ENCODE measurements at places on chromosomes 13 and 19.

DNA sequence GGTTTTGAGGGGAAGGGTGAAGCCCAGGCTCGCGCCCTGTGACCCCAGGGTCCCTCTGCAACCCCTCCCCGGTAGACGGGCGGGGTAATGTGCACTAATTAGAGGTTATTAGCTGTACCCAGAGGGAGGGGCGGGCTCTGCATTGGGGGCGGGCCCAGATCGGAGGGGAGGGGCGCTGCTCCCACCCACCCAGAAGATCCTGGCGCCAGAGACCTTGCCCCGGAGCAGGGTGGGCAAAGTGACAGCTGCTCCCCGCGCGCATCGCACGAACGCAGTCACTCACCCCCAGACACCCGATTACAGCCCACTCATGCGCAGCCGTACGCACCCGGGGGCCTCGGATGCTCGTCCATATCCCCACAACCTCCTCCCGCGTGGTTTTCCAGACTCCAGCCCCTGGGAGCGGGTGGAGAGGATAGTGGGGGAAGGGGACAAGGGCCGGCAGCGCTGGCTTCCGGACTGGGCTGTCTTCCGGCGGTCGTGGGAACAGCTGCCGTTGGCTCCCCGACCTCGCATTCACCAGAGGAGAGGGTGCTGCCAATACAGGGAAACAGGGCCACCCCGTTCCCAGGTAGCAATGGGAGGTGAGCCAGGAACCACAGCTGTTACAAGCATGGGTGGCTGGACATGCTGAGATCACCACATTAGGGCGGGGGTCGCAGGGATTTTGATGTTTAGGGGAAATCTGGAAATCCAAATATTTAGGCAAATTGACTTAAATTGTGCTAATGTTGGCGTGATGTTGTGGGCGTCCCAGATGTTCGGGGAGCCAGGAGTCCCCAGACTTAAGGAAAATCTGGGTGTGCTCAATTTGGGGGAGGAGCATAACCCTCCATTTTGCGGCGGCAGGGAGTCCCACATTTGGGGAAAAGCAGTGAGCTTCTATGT lies 2.9 kb upstream of the HOOK2 start:
- no peak for DNase-seq

- no peak for DNase-seq
These were observed 11.9 kb upstream of the PRKD2 start for GRCh38 chr19:46728693-46729339.

DNA sequence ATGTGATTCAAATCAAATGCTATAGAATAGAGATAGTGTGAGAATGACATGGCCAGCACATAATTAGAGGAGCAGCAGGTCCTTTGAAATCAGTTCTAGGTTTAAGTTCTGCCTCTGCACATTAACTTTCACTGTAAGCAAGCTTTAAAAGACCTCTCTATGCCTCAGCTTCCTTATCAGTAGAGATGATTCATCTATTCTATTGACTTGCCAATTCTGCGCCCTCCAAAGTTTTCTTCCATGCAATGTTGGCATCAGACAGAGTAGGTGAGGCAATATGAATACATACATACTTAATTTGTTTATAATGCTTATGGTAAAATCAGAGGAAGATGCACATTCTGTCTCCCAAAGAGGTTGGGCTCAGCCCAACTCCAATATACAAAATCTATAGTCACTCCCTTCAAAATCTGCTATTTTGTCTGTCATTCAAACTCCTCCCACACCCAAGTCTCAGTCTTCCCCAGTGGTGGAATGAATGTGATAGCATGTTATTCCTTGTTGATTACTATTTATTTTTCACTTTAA lies 525.5 kb downstream of the RFC3 start:
- DNase-seq = no peak

- DNase-seq = no peak
These were observed 60.5 kb downstream of the SPATA13 start for GRCh38 chr13:24221007-24221406.

DNA sequence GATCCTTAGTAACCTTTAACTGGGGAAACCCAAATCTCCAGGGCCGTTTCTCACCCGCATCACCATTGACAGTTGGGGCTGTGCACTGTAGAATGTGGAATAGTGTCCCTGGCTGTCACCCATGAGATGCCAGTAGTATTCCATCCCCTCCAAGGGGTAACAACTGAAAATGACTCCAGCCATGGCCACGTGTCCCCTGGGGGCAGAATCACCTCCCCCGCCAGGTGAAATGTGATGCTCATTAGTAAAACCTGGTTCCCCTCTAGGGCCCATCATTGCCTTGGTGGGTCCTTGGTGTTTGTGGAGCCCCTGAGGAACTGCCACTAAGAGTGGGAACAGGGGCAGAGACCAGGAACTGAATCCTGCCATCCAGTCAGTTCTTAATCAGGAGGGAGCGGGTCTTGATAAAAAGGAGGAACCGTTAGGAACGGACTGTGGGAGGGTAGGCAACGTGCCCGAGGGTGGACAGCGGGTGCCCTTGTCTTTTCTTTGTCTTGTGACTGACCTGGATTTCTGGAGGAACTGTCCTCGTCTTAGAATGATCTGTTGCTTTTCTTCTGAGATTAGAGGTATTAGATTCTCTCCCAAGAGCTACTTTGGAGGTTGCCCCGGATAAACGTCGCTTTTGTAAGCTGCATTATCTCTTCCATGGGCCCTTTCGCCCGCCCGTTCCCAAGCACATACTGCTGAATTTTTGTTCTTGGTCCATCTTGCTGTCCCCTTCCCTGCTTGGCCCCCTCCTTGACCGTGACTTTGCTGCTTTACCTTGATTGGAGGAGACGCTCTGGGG lies 3.5 kb downstream of the MYO9B start:
- DNase-seq = no peak

DNA sequence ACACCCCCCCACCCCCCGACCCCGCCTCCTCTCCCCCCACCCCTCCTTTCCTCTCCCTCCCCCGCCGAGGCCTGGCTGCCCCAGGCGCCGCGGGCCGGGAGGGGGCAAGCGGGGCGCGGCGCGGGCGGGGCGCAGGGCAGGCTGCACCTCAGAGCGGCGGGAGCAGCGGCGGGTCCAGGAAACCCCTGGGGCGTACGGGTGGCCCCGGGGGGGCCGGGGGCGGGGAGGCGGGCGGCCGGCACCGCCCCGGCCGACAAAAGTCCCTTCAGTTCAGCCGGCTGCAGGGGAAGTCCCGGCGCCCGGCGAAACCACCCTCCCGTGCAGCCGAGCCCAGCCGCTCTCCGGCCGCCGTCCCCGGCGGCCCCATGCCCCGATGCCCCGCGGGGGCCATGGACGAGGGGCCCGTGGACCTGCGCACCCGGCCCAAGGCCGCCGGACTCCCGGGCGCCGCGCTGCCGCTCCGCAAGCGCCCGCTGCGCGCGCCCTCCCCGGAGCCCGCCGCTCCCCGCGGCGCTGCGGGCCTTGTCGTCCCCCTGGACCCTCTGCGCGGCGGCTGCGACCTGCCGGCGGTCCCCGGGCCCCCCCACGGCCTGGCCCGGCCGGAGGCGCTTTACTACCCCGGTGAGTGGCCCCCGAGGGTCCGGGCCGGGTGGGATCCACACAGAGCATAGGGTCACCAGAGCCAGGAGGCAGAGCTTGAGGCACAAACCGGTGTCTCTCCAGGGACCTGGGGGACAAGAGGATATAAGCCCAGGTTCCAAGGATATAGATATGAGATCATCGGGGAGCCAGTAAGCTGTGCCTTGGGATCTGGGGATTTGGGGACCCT lies at the start of gene BCL3:
Gene BCL3, plus strand, starts transcription at position 283 of the 829 bp plus-strand sequence. Its CDS starts 83 bp downstream, at position 366.
- no peak for DNase-seq

- no peak for DNase-seq
These were observed 105.7 kb upstream of the OBI1 start for GRCh38 chr13:78764665-78765064.

- DNase-seq = peak; percentile 64
These were observed at the start of gene LDLR for GRCh38 chr19:11089254-11090013. LDLR (plus strand) TSS chr19:11089463; CDS start chr19:11089549, 86 bp downstream.

GRCh38 chr19:58058467-58058866 lies 615 bp upstream of the ZNF135 start:
- no peak for DNase-seq

GRCh38 chr13:80399340-80400163 lies 58.6 kb upstream of the SPRY2 start:
- DNase-seq = no peak

- no peak for DNase-seq
These were observed at the start of gene ZNF418 for GRCh38 chr19:57934820-57935665. ZNF418 (minus strand) TSS chr19:57935402; CDS start chr19:57933822, 1,580 bp downstream.

DNA sequence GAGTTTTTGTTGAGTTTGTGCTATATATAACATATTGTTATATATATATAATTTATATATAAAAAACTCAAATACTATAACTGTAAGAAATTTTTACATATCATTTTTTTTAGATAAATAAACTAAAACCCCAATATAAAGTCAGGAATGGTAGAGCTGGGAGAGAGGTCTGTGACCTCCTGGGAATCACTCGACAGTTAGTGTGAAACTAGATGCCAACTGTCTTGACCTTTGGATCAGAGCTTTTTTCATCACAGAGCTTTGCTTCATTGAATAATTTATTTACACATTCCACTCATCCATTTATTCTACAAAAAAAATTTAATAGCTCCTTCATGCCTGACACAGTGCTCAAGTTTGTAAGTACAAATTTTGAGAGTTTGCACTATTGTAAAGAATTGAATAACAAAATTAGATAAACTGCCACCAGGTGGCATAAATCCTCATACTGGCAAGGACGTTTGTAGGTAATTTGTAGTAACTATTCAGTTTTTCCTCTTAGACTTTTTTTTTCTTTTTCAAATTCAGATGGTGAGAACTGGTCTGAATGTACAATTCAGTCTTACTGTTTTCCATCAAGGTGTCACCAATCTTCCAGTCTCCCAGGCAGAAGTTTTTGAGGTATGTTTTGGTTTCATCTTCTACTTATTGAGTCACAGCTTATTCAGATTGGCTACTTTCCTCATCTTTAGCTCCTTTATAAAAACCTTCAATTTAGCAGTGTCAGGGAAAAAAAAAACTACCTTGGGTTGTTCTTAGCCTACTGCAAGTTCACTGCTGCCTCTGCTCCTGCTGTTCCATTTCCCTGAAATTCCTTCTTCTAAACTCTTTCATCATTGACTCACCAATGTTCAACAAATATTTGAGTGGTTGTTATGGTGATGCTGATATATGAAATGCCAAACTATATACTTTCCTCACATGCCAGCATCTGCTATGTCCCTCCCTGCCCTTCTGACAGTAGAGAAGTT lies 28.7 kb downstream of the LACC1 start:
- no peak for DNase-seq

GRCh38 chr13:114226088-114226487 lies 8.6 kb upstream of the CDC16 start:
- no peak for DNase-seq

DNA sequence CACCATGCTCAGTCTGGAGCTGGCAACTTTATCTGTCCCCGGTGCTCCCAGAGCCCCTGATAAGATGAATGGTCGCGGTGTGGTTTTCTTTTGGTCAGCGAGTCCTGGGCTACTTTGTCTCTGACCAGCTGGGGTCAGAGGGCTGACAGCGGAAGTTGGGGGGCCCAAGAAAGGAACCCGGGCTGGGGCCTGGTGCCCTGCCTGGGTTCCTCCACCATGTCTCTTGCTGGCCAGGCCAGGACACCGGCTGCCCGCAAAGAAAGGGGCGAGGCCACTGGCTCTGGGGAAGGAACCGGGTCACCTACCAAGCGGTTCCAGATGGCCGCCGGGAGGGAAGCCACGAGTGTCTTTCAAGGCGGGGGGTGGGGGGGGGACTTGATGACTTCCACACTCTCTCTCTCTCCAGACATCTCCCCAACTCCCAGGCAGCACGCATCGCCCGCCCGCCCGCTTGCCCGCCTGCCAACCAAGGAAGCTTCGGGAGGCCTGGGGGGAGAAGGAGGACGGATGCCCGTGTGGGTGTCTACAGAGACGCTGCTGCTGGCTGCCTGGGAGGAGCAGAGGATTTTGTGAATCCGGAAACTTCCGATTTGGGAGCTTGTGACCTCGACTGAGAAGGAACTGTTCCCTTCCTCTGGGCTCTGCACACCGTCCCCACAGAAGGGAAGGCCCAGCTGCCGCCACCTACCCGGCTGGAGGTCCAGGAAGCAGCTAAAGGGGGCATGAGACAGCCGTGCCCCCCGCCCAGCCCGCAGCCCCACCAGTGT lies 1.1 kb downstream of the PIP5K1C start:
- DNase-seq = peak; percentile 67

DNA sequence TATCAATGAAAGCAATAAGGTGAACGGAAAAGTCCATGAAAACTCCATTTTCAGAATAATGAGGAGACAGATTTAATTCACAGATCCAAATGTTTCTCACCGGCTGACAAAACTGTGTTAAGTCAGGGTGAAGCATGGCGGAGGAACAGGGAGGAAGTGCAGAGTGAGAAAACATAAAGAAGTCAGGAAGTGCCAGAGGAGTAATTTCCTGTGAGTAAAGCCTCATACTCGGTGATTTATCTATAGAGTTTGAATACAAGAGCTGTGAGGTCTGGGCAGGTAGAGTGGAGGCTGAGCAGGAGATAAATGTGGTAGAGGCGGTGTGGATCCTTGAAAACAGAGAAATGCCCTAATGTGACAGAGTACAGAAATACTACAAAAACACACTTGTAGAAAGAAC lies 11.4 kb downstream of the CARD8 start:
- DNase-seq = no peak

DNA sequence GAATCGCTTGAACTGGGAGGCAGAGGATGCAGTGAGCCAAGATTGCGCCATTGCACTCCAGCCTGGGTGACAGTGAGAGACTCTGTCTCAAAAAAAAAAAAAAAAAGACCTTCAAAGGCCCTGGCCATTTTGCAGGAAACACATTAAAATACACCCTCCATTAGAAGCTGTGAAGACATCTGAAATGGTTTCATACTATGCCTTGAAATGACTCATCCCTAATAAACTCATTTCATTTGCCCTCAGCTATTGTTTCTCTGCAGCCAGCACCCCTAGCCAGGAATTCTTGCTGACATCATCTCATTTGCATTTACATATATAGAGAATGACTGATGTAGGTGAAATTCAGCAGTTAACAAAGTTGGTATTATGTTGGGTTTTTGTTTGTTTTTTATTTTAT lies 8.7 kb downstream of the EML2 start:
- no peak for DNase-seq

DNA sequence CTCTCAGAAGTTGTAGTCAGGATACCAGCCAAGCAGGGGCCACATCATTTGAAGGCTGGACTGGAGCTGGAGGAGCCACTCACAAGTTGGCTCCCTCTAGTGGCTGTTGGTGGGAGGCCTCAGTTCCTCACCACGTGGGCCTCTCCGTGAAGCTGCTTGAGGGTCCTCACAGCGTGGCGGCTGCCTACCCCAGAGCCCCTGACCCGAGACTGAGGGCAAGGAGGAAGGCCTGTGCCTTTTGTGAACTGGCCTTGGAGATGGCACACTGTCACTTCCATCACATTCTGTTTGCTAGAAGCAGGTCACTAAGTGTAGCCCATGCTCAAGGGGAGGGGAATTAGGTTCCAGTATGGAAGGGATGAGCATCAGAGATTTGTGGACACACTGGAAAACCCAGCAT lies 14.6 kb downstream of the GNA11 start:
- DNase-seq = peak; percentile 61

DNA sequence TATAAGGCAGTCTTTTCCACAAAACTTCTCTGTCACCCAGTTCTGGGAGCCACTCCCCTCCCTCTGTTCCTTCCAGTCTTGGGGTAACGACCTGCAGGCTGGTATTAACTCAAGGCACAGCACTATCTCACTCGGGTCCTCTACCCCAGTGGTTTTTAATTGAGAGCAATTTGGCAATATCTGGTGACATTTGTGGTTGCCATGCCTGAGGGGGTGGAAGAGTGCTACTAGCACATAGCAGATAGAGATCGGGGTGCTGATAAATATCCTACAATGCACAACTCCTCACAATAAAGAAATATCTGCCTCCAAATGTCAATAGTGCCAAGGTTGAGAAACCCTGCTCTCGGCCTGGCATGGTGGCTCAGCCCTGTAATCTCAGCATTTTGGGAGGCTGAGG lies 117.7 kb upstream of the ABCC4 start:
- DNase-seq = no peak
